ENCODE measurements at places on chromosomes 2 and 18.

GRCh38 chr2:136434251-136434715 lies 316.3 kb upstream of the CXCR4 start:
- no peak for DNase-seq

- no peak for DNase-seq
Observed at GRCh38 chr2:42028571-42029148, 19.2 kb upstream of the PKDCC start.

GRCh38 chr2:223696719-223697118 lies 94.6 kb upstream of the SCG2 start:
- no peak for DNase-seq

GRCh38 chr2:191991442-191991841 lies 144.6 kb upstream of the CAVIN2 start:
- no peak for DNase-seq

GRCh38 chr2:66987733-66988132 lies 409.4 kb upstream of the ETAA1 start:
- no peak for DNase-seq

GRCh38 chr2:223970343-223971128 lies 13.3 kb downstream of the MRPL44 start:
- DNase-seq, result no peak

DNA sequence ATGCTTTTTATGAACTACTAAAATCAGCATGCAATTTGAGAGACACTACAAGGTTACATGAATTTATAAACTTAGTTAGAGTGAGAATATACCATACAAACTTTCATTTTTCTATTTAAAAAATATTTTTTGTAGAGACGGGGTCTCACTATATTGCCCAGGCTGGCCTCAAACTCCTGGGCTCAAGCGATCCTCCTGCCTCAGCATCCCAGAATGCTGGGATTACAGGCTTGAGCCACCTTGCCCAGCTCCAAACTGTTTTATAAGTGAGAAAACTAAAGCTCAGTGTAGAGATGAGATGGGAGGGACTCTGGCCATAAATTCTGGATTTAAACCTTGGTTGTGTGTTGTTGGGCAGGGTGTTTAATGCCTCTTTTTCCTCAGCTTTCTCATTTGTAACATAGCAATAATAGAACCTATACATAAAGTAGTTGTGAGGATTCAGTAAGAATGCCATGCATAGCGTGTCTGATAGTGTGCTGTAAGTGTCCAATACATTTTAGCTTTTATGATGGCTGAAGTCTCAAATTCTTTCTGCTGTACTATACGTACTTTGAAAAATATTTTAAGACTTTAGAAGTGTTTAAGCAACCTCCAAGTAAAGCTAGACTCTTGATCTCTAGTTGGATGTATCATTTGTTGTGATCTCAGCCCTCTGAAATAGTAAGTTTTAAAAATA lies 9.7 kb downstream of the CAB39 start:
- no peak for DNase-seq

GRCh38 chr2:10273215-10274175 lies 29.2 kb upstream of the HPCAL1 start:
- no peak for DNase-seq

DNA sequence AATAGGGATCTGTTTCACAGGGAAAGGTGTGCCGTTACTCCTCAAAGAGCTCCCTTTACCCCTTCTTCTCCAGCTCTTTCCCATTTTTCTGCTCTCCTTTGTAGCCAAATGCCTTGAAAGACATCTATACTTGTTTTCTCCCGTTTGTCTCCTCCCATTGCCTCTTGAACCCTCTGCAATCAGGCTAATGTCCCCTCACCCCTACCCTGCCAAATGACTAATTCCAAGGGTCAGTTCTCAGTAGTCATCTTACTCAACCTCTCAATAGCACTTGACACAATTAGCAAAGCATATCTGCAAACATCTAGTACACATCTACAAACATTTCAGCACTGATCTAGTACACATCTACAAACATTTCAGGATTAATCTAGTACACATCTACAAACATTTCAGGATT lies 12.6 kb downstream of the MRO start:
- no peak for DNase-seq

DNA sequence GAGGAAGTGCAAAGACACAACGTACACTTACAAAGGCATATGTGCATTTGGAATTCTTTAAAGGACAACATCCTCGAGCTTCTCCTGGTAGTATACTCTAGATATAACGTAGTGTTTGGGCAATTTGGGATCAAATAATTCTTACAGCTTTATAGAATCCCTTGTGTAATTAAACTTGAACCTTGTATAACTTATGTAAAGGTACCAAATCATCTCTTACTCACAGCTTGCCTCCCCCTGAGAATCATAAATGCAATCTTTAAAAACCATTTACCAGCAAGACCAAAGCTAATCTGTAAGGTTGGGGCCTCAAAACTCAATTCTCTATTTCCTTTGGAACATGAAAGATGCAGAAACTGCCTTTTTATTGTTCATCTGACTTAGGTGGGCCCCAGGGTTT lies 12.2 kb upstream of the TNP1 start:
- no peak for DNase-seq

DNA sequence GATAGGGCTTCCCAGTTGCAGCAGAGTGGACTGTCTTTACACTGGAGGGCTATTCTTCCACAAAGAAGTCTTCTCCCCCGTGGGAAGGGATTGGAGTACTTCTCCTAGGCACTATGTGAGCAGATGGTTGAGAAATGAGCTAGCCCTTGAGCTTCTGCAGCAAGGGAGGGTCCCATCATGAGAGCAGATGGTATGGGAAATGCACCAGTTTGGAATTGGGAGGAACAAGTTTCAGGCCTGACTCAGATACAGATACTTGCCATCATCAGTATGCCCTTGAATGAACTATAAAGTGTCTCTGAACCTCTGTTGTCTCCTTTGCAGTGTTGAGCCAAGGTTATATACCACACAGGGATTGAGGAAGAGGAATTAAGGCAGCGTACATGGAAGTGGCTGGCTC lies 757.4 kb downstream of the RNF144A start:
- DNase-seq, result no peak

- no peak for DNase-seq
Observed at GRCh38 chr2:113206251-113206650, 32.5 kb downstream of the PSD4 start.

DNA sequence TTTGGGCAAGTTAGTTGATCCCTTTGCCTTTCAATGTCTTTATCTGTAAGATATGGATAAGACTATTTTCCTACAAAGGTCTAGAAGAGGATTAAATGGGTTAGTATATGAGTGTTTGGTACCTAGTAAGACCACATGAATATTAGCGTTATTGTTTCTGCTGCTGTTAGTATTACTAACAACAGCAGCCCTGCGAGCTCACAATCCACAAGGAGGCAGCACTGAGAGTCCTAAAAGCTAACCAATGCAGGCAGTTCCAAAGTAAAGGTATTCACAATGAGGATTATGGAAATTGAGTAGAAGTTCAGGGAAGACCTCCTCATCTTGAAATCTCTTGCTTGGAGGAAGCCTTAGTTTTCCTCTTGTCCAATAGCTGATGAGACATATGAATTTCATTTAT lies 248.9 kb downstream of the TDRD15 start:
- no peak for DNase-seq

- no peak for DNase-seq
Observed at GRCh38 chr2:189128970-189129369, 50.6 kb downstream of the COL5A2 start.

DNA sequence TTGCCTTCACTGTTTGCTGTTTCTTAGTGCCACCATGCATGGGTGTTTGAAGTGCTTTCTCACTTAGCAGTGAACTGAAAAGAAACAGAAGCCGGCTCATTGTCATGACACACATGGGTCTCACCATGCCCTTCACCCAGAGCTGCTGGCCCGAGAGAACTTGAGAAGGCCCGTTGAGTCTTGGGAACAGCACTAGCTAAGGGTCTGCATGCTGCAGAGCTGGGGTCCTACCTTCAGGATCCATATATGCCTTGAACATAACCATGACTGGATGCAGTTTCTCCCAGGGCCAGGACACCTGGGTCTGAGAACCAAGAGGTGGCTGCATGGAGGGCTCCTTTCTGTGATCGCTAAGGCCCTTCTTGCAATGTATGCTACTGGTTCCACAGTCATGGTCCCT lies 245.5 kb upstream of the HS6ST1 start:
- DNase-seq, result no peak

Data from GM12891 (cell line).